ENCODE measurements at places on chromosomes 16 and 17.

GRCh38 chr17:19578545-19578944 is 44.9 kb downstream of the SLC47A1 start:
- DNase-seq = no peak

GRCh38 chr16:30948667-30949649 is at the start of gene ORAI3:
Gene ORAI3 (plus strand): TSS chr16:30949068. CDS start chr16:30949290, 222 bp downstream.
- DNase-seq = peak; percentile 59

DNA sequence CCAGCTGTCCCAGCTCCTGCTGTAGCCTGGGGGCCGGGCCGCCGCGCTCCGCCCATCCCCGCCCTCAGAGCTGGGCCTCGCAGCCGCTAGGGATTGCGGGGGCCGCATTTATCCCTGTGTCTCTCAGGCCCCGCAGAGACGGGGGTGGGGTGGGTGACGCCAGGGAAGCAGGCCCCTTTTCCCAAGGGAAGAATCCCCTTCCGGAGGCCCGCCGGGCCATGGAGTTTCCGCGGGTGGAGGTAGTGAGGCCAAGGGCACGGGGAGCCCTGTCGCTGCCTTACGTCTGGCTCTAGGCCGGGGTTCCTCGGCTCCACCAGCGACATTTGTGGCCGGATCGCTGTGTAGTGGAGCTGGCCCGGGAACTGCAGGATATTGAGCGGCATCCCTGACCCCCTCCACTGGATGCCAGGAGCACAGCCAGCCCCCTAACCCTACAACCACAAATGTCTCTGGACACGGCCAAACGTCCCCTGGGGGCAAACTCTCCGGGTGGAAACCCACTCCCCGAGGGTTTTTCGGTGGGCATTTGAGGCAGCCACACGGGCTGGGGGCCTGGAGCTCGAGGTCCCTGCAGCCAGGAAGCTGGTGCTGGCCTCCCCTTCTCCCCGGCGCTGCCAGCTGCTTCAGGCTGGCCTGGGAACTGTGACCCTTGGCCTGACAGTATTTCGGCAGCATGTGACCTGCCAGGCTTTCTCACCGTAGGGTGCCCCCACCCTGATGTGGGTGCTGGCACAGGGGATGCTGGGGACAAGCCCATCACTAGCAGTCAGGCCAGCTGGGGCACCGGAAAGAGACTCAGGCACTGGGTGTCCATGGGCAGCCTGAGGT is 12.0 kb upstream of the CD300A start:
- peak; percentile 45 for DNase-seq

DNA sequence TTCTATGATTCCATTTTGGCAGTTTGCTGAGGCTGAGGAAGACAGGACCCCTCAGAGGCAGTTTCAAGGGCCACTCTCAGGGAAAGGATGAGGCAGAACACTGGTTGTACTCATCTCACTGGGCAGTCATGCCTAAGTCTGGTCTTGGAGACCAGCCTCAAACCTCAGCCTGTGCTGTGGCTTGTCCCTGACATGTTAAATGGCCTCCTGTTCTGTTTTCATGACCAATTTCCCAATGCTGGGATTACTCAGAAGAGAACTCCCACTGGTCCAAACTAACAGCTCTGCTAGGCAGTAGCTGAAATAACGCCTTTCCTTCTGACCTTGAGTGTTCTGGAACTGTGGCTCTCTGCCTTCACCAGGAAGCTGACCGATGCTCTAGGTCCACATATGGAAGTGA is 8.4 kb upstream of the SPDYE4 start:
- no peak for DNase-seq

GRCh38 chr17:79294459-79295071 is 219.9 kb downstream of the ENGASE start:
- peak; percentile 68 for DNase-seq

DNA sequence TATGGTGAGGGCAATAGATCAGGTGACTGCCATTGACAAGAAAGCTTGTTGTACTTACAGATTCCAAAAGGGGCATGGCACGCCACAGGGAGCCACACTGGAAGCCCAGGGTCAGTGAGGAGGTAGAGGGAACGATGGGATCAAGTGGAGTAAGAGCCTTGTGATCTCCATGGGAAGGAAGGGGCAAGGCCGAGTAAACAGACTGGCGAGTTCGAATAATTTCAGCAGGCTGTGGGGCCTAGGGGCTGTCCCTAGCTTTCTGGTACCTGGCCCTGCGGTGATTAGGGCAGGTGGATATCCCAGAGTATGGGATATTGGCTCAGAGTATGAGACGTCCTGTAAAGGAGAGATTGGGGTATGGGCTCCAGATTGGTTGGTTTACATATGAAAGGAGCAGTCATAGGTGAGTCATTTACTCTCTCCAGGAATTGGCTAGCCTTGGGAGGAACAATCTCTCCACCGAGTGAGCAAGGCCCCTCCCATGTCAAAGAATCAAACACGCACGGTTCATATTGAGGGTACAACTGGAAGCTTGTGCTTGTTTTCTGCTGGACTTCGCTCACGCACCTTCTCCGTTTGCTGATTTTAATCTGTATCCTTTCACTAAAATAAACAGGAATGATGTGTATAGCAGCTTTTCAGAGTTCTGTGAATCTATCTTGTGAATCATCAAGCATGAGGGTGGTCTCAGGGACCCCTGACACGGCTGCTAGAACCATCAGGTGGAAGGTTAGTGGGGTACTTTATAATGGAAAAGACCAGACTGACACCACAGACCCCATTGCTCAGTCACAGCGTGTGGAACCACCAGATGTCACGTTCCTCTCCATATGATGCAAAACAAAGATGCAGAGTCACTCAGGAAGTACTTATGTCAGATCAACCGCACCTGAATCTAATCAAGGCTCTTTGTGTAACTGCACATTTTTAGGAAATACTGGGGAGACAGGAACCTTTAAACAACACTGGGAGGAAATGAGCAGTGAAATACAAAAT is 27.9 kb downstream of the GABARAPL2 start:
- peak; percentile 91 for DNase-seq

Data from lung microvascular endothelial cell (primary cell).